ENCODE measurements at places on chromosomes 12 and 14.

- DNase-seq = no peak
Measured at GRCh38 chr14:94677747-94678146, 65.6 kb downstream of the SERPINA3 start.

DNA sequence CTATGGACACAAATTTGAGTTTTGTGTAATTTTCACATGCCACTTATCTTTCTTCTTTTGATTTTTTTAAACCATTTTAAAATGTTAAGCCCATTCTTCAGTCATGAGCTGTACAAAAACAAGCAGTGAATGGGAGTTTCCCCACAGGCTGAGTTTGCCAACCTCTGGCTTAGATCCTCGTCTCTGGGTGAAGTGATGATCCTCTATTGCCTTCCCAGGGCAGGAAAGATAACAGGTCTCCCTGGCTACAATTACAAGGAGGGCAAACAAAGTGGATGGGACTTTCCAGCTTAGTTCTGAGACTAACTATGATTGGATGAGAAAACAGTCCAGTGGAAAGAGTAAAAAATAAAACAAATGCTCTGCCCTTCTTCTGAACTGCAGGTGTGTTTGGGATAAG lies 203.7 kb downstream of the SPTSSA start:
- no peak for DNase-seq

DNA sequence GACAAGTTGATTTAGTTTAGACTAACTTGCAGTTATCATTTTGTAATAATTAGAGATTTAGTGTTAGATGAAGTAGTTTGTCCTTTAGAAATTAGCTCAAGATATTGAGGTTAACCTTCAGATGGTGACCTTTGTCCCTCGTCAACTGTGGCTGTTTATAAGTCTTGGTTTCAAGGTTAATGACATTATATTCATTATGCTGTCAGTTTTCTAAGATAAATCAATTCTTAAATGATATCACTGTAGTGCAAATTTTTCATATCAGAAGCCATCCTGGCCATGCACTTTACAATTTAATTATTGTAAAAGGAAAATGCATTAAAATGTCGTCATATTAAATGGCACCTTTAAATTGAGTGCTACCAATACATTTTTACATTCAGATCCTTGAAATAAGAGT lies 19.6 kb upstream of the PPFIA2 start:
- no peak for DNase-seq

GRCh38 chr12:113463746-113464451 lies 7.8 kb downstream of the LHX5 start:
- peak; percentile 21 for DNase-seq

- no peak for DNase-seq
Measured at GRCh38 chr12:5773550-5773949, 171.5 kb downstream of the ANO2 start.

DNA sequence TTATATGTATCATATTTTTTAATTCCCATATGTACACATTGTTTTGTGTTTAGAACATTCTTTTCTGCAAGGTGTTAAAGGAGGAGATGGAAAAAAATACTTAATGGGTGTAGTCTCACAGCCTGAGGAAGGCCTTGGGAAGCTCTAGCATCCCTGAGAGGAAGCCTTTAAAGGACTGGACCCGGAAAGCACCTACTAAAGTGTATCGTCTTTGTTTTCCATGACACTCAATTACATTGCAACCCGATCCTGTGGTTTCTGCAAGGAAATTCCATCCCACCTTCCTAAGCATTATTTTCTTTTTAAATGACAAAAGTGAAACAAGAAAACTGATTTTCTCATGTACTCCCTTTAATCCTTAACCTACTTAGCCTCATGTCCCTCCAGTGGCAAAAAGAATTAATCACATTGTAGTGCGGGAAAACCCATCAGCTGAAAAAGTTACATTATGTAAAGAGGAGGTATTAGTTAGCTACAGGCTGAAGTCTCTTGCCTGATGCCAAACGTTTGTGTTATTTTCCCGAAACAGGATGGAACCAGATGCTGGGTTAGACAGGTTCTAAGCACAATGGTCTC lies 147.8 kb upstream of the CPSF6 start:
- no peak for DNase-seq

GRCh38 chr14:54577977-54578376 lies 11.0 kb downstream of the SAMD4A start:
- peak; percentile 86 for DNase-seq

- no peak for DNase-seq
Measured at GRCh38 chr12:106321139-106321850, 18.8 kb downstream of the TCP11L2 start.

DNA sequence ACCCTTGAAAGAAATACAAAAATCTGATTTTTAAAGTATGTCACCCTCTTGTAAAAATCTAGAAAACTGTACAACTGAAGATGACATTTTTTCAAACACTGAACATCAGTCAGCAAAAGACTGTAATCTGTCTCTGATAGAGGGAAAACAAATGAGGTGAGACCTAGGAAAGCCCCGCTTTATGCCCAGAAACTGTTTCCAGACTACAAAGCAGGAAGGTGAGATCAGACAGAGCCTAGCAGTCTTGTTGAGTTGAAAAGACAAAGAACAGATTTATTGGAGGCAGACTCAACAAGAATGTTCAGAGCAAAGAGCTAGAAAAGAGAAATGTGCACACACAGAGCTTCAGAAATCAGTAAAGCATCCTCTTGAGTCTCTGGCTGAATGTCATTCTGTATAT lies 873.6 kb downstream of the LRFN5 start:
- no peak for DNase-seq

DNA sequence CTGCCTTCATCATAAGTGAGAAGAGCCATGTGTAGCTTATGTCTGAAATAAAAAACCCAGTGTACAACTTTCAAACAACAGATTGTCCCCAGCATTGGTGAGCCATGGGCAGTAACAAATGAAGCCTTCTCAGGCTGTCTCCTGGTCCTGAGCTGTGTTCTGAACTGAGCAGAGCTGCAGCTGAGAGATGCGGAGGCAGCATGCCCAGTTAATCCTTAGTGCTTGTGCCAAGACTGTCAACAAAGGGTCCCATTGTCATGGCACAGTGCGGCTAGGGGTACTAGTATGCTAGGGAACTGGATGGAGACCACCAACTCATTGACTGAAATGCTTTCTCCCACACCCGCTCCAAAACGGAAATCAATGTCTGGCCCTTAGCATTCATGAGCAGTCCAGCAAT lies 154.3 kb downstream of the RMST start:
- DNase-seq = no peak

DNA sequence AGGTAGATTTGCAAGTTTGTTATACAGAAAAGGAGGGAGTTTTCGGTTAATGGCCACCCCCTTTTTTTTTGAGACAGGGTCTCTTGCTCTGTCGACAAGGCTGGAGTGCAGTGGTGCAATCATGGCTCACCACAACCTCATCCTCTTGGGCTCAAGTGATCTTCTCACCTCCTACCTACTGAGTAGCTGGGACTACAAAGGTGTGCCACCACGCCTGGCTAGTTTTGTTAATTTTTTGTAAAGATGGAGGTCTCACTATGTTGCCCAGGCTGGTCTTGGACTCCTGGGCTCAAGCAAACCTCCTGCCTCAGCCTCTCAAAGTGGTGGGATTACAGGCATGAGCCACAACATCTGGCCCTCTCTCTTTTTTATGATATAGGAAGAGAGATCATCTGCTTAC lies 94.6 kb downstream of the CDK17 start:
- no peak for DNase-seq

DNA sequence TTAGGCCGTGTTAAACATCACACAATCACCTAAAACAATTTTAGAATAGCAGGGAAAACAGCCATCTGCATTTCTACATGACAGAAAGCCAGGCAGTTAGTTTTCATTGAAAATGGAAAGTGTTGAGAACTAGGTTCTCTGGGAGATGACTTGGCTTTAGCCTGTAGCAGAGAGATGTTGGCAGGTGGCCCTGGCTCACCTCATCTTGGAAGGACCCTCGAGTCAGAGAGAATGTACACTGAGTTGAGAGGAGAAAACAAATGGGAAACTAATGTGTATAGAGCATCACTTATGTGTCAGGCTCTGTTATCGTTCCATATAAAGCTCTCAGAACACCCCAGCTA lies 51.9 kb downstream of the SUSD6 start:
- no peak for DNase-seq

- no peak for DNase-seq
Measured at GRCh38 chr14:93901813-93902212, 25.3 kb upstream of the FAM181A start.

GRCh38 chr12:98319716-98320425 lies 195.5 kb upstream of the TMPO start:
- DNase-seq = peak; percentile 1

DNA sequence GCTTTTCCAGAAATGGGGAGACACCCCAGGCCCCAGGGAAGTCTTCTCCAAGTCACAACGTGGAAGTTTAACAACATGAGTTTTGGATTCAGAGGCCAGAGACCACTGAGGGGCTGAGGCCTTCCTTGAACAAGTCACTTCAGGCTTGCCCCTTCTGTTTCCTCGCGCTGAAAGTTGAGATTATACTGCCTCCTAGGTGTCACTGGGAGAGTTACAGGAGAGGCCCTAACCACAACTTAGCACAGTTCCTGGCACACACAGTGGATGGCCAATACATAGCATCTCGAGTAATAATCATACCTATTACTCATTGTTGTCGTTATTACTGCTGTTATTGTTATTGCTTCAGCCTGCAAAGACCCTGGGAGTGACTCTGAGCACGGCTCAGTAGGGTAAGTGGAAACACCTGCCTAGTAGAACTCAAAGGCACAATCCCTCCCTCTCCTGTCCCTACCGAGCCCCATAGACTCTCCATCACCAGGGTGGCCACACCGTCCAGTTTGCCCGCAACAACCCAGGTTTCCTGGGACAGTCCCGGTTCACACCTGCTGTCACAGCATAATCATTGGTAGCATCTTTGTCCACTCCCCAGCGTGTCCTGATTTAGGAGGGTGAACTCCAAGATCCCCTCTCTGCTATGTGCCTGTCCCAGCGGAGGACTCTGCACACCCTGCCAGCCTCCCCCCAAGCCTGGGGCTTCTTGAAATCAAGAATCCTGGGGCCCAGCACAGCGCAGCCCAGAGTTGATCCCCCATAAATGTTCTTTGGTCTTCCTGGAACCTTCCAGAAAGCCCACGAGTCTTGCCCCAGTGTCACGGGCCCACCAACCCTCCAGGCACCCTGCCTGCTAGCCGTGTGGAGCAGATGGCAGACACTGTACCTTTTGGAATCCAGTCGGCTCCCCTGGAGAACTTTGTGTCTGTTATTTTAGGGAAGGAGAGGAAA lies 85.0 kb downstream of the SYNE3 start:
- no peak for DNase-seq

GRCh38 chr14:52683985-52684520 lies 11.3 kb downstream of the ERO1A start:
- DNase-seq = no peak

DNA sequence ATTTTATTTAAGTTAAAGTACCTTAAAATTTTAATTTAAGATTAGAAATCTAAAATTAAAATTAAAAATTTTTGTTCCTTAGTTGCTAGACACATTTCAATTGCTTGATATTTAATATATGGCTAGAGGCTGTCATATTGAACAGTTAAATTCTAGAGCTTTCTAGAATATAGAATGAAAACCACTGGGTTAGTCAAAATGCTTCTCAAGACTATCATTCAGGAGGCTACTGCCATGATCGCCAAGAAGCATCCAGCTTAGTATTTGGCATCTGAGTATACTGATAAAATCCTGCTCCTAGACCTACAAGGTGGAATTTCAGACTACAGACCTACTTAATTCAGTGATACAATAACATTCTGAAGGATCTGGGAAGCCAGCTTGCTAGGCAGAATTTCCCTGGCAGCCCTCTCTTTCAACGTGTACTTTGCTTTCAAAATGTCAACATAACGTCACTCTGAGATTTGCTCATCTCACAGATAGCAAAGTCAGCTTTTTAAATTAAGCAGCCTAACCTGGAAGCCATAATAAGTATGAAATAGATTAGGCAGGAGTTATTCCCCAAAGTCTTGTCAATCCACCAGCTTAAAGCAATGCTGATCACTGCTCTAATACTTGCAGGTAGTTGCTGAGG lies 525.8 kb downstream of the FSCB start:
- DNase-seq = no peak

GRCh38 chr12:46389031-46389616 lies 16.6 kb upstream of the SLC38A2 start:
- DNase-seq = peak; percentile 98

DNA sequence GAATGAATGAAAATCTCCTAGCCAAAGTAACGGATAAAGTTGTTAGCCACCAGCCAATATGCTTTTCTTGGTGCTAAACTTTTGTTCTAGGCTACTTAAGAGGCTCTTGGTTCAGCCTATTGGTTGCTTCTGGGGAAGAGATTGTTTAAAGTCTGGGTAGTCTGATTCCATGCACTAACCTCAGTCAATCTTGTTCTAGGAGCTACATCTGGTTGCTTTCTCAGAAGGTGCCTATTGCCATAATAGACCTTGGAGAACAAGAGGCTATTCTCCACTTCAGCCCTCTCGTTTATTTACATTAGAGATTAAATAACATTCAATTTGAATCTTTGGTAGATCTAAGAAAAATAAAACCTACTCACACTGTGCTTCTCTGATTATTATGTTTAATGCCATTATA lies 40.8 kb upstream of the OTOGL start:
- DNase-seq = no peak

DNA sequence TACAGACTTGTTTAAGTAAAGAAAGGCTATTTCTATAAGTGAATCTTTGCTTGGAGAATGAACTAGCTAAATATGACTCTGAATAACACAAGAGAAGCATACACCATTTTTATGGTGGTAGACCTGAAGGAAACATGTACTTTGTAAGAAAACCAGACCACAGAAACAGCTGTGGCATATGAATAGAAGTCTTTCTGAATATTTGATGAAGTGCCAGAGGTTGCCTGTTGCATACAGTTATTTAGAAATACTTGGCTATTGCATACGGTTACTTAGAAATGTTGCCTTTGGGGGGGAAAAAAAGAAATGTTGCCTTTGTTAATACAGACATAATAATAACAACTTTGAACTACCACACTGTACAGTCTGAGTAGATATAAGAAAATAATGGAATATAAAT lies 16.8 kb upstream of the LEMD3 start:
- DNase-seq = no peak

GRCh38 chr14:41461380-41461779 lies 145.3 kb upstream of the LRFN5 start:
- no peak for DNase-seq

GRCh38 chr12:51777457-51777856 lies 71.1 kb downstream of the FIGNL2 start:
- DNase-seq = no peak

- DNase-seq = peak; percentile 27
Measured at GRCh38 chr12:49962861-49963765, 1.4 kb downstream of the AQP5 start.

- peak; percentile 15 for DNase-seq
Measured at GRCh38 chr14:79745046-79745445, 466.3 kb downstream of the DIO2 start.

Data from EH (cell line).